ENCODE measurements at places on chromosomes 6 and 20.

DNA sequence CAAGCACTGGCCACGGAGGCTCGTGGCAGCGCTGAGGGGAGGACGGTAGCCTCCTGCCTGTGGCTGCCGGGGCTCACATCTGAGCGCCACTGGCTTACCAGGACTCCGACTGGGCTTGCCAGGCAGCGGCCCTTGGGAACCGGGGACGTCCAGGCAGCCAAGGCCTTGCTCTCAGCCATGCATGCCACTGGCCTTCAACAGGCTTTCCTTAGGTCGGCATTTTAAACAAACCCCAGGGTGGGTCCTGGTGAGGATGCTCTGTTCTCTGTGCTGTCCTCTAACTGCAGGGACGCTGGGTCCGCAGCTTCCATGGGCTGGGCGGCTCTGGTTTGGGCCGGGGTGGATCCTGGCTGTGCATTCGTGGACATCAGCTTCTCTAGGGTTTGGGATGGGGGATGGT lies 59.1 kb upstream of the BHLHE23 start:
- no peak for DNase-seq

DNA sequence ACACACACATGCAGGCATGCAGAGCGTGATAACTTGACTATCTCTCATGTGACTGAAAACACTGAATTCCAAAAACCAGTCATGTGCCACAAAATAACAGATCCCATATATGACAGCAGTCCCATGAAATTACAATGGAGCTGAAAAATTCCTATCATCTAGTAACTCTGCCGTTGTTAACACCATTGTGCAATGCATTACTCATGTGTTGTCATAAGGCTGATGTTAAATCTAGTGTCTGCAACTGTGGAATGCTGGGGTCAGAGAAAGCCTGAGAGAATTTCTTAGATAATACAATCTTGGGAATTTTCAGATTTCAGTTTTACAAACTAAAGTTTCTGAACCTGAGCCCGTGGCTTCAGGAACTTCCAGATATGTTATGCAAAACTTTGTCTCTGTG lies 70.2 kb downstream of the LYRM4 start:
- DNase-seq: peak; percentile 94

DNA sequence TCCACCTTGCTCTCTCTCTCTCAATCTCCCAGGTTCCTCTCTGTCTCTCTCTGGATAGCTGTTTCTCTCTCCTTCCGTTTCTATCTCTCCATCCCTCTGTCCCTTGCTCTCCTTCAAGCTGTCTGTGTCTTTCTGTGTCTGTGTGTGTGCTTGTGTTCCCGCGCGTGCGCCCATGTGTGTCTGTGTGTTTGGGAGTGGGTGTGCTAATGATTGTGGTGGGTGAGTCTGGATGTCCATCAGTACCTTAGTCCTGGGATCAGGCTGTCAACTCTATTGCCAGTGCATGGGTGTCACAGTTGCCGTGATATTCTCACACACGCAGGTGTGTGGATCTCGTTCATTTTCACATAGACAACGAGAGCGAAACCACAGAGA lies 1380.6 kb upstream of the DEFB115 start:
- no peak for DNase-seq

DNA sequence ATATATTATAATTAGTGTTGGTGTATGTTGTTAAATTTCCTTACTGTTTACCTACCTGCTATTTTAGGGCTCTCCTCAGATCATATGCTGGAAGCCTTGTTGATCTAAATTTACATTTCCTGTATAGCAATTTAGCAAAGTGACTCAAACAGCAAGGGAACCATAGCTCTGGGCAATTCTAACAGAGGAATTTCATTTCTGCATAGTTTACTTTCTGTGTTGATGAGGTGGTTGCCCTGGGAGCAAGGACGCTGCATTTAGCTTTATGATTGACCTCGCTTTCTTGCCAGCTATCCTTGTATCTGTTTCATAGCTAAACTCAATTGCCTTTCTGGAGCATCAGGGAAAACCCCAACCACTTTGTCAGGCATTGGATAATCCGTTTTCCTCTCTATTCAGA lies 810.8 kb downstream of the GRIK2 start:
- no peak for DNase-seq

DNA sequence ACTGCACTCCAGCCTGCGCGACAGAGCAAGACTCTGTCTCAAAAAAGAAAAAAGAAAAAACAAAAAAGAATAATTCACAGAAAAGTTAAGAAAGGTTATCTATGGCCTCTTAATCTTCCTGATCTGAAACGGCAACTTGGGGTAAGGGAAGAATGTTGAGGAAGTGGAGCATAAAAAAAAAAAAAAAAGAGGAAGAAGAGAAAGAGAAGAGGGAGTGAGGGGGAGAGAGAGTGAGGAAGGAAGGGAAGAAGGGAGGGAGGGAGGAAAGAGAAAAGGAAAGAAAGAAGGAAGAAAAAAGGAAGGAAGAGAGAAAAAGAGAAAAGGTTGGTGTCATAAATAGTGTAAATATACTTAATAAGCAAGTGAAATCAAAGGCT lies 68.9 kb upstream of the NCOA3 start:
- DNase-seq: no peak

- DNase-seq: no peak
Observed at GRCh38 chr6:40803897-40804702, 216.9 kb upstream of the LRFN2 start.

- no peak for DNase-seq
Observed at GRCh38 chr20:31922181-31922580, 29.7 kb downstream of the PDRG1 start.

- peak; percentile 26 for DNase-seq
Observed at GRCh38 chr6:110255211-110255750, 75.1 kb downstream of the CDC40 start.

DNA sequence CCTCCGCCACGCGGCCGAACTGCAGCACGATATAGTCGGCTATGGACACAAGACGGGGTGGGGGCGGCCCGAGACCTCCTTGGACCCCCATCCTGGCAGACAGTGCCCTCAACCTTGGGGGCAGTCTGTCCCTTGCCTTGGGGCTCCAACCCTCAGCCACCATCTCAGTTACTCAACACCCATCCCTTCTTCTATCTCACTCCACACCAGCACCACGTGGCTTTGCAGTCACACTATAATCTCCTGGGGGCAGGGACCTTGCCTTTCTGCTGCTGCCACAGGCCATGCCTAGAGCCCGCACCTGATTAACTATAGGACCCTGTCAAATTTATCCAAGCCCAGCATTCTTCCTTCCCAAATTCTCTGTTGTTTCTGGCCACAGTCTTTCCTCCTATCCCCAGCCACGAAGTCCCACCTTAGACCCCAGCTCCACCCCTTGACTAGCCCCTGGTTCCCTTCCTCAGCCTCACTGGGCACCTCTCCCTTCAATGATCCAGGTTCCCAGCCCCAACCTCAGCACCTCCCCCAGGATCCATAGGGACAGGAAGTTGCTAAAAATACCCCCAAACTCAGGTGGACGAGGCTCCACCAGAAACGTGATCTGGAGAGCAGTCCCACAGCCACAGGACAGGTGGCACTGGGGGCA lies 1.7 kb upstream of the TEAD3 start:
- no peak for DNase-seq

DNA sequence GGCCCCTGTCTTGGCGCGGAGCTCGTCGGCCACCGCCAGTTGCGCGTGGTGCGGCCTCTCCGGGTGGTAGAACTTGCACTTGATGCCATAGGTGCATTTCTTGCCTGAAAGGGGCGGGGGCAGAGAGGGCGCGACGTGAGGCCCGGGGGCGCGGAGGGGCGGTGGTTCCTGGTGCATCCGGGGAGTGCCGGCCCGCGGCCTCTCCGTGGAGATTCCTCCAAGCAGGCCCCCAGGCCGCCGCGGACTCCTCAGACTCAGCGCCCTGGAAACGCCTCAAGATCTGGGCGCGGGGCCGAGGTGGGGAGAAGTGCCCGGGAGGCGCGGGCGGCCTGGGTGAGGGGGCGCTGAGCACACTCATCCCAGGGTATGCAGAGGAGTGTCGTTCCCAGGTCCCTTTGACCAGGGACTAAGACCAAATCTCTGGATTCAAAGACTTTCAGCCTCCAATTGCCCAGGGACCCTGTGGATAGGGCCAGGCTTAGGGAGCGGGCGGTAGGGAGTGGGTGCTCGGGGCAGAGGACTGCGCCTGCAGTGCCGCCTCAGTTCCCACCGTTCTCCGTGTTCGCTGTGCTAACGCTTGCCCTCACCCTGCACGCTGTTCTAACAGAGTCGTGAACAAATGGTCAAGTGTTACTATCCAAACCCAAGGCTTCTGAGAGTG lies 33.3 kb downstream of the ZC3H12D start:
- DNase-seq: no peak

GRCh38 chr6:71481011-71481410 lies 192.4 kb downstream of the OGFRL1 start:
- peak; percentile 53 for DNase-seq

GRCh38 chr6:122995921-122996793 lies at the start of gene CLVS2:
Gene CLVS2 (plus strand): TSS chr6:122996235. CDS start chr6:122997778, 1,543 bp downstream.
- peak; percentile 13 for DNase-seq

DNA sequence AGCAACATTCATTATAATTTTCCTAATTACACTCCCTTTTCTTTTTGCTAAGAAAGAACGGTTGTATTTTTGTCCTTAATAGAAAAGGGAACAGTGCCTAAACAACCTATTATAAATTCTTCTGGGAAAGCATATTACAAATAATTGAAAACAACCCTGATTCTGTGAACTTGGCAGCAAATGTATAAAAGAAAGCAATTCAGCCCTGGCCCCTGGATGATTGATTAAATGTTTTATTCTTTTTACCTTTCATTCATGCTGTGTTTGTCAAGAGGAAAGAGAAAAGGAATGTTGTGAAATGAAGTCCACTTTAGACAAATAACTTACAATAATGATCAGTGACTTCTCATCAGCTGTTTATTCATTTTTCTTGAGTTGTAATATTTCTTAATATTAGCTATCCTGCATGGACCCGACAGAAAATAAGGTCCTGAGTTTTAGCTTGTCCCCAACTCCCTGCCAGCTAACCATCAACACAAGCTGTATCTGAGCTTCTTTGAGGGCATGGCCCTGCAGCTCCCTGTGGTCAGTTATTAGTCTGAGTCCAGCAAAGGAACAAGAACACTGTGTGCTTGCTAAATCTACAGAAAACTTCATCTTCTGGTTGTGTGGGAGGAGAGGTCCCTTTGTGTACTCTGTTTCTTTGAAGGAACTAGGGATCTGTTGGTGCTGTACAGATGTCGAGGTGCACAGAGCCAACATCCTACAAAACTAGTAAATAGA lies 248.2 kb downstream of the LAMA2 start:
- DNase-seq: no peak

DNA sequence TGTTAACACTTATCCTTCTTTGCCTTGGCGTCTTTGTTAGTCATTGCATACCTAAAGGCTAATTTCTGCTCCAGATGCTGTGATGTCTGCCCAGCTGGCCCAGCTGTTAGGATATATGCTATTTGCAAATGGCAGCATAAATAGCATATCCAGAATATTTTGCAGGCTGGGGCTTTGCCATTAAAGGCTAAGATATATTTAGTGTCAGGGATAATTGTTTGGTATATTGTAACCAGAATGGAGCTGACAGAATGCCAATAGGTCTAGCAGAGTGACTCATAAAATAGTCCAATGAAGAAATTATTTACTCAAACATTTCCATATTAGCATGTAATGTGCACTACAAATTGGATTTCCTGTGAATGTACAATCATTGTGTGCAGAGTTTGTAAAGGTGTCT lies 584.1 kb upstream of the FLRT3 start:
- peak; percentile 83 for DNase-seq

DNA sequence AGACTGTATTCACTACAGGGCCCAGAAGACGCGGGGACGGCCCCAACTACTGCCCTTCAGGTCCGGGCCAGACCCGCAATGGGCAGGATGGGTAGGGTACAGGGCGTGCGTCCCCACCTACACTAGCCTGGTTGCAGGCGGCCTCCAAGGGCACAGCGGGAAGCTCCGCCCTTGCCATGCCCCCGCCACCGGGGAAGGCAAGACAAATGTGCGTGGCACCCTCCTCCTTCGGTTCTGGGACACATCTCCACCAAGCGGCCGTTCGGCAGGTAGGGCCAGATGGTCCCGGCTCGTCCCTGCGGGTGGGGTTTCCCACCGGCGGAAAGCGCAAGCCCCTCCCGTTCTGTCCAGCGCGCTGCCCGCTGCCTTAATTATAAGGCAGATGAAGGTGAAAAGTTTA lies 5.6 kb downstream of the NXT1 start:
- DNase-seq: no peak

GRCh38 chr6:11878735-11879134 lies 100.1 kb upstream of the ADTRP start:
- DNase-seq: peak; percentile 11

DNA sequence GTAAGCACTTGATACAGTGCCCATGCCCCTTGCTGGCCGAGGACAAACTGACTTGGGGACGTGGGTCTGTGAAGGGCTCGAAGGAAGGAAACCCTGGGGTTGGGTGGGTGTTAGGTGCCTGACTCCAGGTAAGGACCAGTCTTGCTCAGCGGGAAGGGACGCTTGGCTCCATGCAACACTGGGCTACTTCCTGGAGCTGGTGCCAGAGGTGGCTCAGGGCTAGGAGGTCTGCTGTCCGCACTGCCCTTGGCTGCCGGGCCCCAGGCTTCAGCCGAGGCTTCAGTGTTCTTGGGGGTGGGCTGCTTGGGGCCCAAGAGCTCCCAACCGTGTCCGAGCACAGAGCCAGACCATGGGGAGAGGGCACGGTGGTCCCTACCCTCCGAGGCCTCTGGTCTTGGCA lies 5.3 kb downstream of the GATA5 start:
- DNase-seq: no peak

DNA sequence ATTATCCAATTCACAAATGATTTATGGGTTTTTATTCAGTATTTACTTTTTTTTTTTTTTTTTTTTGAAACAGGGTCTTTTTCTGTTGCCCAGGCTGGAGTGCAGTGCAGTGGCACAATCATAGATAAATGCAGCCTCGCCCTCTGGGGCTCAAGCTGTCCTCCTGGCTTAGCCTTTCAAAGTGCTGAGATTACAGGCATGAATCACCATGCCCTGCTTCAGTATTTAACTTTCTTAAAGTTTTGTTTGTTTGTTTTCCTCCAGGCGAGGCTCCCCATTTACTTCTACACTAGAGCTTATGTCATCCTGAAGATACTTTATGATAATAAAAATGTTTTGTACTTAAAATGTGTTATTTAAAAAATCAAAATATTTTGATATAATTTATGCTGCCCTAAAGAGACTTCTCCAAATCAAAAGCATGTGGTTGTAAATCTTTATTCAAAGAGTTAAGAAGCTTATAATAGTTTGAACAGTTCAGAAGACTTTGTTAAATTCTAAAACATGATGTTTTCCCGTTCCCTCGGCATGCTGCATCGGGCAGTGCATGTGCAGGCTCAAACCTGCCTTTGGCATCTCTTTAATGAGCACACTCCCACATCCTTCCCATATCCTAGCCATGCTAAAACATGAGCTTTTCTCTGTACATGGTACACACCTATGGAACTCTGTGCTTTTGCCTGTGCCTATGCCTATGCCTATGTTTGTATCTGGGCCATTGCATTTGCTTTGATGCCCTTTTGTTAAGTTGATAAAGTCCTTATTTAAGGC lies 11.0 kb downstream of the SMPDL3A start:
- no peak for DNase-seq

GRCh38 chr6:30640481-30640880 lies 6.5 kb upstream of the C6orf136 start:
- no peak for DNase-seq

DNA sequence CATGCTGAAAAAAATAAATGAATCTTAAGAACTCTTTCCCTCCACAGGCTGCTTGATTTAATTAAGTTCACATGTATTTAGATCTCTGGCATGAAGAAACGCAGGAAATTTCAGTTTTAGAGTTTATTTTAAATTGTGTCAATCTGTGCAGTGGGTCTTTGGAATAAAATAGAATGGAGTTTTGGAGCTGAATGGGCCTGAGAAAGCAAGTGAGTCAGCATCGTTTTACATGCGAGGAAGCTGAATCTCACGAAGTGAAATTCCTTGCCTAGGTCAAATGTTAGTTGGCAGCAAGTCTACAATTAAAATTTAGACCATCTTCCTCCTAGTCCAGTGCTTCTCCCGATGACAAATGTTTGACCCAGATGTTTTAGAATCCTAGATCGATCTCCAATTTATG lies 22.4 kb downstream of the MAP7 start:
- DNase-seq: peak; percentile 12

All from fibroblast of upper back skin (primary cell).